NCI-H1436 treated with DMSO at 0.1 percent for 48 hours (cell line): ENCODE measurements at places on chromosomes 1 and 21.

GRCh38 chr1:236417336-236417735 lies 23.2 kb downstream of the EDARADD start:
- no peak for DNase-seq

- no peak for DNase-seq
These were observed 1.8 kb downstream of the VASH2 start for GRCh38 chr1:212951947-212952640.

DNA sequence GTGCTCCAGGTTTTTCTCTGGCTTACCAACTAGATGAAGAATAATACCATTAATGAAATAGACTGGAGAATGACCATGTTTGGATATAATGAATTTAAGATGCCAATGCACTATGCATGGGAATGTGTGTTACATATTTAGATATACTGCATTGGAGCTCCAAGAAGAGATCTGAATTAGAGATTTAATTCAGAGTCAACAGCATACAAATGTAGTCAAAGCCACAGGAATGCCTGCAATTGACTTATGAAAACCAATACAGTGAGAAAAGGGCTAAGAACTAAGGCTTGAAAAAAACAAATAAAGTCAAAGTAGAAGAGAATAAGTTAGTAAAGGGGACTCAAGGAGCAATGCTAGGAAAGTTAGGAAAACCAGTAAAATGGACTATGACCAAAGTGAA lies 59.1 kb downstream of the USP24 start:
- no peak for DNase-seq

DNA sequence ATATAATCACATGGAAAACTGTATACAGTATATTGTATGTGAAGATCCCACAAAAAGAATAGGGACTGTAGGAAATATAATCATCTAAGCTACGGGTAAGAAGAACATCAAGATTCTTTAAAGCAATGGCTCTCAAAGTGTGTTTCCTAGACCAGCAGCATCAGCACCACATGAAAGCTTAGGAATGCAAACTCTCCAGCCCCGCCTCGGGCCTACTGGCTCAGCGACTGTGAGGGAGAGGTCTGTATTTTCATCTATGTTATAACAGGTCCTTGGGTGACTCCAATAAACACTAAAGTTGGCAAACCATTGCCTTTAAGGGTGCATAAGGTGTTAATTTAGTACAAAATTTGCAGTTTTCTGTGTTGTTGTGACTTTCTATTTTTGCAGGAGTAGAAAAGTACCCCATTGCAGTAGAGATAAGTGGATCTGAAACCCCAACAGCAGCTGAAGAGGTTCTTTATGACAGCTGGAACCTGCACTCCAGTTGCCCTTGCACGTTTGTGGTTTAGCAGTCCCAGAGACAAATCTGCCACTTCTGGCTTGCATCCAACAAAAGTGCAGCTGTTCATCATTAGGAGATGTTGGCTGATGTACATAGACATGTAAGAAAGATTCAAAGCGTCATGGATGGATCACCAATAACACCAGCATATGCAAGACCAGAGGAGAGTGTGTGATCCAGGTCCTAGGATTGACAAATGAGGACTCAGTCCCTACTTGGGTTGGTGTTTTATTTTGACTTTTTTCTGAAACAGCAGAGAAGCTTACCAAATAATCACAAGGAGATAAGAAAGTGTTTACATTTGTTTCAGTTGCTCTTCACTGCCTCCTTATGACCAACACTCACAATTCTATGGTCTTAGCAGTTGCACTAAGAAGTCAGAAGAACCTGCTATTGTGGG lies 15.9 kb upstream of the IFNAR1 start:
- DNase-seq: no peak

DNA sequence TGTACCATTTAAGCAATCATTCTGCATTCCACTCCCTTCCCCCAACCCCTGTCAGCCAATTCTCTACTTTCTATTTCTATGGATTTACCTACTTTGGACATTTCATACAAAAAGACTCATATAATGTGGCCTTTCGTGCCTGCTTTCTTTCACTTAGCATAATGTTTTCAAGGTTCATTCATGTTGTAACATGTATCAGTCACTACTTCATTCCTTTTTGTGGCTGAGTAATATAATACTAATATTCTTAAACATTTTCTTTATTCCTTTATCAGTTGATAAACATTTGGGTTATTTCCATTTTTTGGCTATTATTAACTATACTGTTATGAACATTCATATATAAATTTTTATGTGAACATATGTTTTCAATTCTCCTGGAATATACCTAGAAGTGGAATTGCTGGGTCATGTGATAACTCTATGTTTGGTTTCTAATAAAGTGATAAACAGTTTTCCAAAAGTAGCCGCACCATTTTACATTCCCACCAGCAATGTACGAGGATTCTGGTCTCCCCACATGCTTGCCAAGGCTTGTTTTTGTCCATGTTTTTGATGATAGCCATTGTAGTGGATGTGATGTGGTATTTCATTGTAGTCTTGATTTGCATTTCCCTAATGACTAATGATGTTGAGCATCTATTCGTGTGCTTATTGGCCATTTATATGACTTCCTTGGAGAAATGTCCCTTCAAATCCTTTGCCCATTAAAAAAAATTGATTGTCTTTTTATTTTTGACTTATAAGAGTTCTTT lies 61.9 kb upstream of the GNG12 start:
- no peak for DNase-seq

GRCh38 chr1:193463326-193463932 lies 277.0 kb upstream of the B3GALT2 start:
- DNase-seq: no peak

DNA sequence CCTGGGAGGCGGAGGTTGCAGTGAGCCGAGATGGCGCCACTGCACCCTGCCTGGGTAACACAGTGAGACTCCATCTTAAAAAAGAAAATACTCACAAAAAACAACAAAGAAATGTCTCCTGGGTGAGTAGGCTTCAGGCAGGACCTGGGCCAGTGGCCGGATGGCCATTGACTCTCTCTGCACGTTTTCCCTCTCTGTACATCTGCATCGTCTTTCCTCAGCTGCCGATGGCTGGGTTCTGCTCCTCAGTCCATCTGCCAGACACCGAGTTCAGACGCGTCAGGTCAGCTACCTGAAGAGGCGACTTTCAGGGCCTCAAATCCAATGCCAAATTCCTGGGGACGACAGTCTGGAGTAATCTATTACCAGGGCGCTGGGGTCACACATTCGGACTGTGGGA lies 199.3 kb downstream of the CAMTA1 start:
- DNase-seq: no peak

GRCh38 chr21:44871576-44872269 lies 1.8 kb downstream of the PTTG1IP start:
- DNase-seq: no peak

DNA sequence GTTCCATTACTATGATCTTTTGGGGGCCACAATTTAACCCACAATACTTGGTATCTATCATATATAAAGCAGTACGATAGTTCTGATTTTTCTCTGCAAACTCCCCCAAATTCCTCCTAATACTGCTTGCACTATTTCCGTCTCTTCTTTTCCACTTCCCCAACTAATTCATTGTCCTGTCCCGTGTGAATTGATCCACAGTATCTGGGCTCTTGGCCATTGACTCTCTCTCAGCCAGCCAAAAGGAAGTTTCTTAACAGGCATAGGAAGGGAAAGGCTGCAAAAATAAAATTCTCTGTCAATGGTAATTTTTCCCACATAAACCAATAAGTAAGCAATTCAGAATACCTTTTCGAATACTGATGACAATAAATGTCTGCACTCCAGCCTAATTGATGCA lies 91.7 kb upstream of the DSCAM start:
- no peak for DNase-seq

- no peak for DNase-seq
These were observed 50.1 kb downstream of the KLHDC7A start for GRCh38 chr1:18530587-18531502.

- DNase-seq: no peak
These were observed 745 bp downstream of the RCSD1 start for GRCh38 chr1:167630568-167631385.

- no peak for DNase-seq
These were observed 11.9 kb downstream of the RGS8 start for GRCh38 chr1:182672487-182672836.

DNA sequence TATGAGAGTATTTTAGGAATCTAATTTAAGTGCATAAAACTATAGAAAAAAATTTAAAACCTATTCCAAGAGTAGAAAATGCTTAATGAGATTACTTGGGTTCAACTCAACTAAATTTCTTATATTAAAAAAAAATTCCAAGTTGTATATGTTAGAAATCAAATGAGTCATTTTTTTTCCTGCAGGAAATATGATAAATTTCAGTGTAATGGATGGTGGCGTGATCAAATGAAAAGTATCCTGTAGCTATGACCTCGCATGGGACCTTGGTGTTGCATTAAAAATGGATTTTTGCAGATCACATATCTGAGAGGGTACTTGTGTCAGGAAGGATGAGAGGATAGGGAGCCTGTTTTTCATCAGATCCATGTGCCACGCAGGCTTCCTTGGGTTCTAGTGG lies 17.9 kb downstream of the ATP5PO start:
- DNase-seq: no peak

DNA sequence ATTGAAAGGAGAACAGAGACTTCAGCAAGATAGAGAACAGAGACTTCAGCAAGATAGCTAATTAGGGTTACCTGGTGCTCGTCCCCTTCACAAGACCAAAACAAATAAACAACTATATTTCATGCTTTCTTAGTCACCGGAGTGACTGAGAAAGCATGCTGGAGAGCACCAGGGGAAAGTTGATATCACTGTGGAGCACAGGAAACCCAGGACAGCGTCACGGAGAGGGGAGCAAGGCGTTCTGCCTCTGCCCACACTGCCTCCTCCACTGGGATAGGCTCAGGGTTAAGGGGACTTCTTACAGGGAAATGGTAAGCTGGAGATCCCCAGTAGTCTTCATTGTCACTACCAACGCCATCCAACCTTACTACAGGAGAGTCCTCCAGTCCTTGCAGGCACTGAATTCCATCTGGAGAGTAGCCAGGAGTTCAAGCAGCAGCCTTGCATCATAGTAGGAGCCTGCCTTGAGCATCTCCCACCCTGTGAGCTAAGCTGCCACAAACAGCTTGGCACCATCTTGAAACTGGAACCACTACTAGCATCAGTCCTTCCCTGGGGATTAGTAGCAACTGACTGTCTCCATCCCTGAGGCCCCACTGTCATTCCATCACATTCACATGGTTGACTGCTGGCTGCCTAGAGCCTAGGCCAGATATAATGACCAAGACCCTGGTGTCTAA lies 239.4 kb downstream of the PLPP3 start:
- DNase-seq: no peak

GRCh38 chr21:46097336-46098293 lies at the start of gene COL6A2:
Gene COL6A2, plus strand, starts transcription at chr21:46098112.
- DNase-seq: no peak

GRCh38 chr1:228264090-228264829 lies 56.4 kb downstream of the OBSCN start:
- DNase-seq: no peak

- DNase-seq: no peak
These were observed 190.7 kb upstream of the KIAA0040 start for GRCh38 chr1:175383239-175383638.

DNA sequence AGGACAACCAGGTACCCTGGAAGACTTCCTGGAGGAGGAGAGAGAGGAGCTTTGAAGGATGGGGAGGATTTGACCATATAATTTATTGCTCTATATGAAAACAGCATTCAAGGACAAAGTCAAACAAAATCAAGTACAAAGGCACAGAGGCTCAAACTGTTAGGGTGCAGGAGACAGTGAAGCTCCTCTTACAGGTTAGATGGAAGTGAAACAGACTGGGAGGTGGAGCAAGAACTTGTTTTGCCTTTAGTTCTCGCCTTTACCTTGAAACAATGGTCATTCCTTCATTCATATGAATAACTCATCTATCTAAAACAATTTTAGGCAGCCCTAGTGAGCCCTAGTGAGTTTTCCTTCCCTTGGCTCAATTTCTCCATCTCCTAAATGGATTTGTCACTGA lies 199.6 kb downstream of the HIVEP3 start:
- no peak for DNase-seq

DNA sequence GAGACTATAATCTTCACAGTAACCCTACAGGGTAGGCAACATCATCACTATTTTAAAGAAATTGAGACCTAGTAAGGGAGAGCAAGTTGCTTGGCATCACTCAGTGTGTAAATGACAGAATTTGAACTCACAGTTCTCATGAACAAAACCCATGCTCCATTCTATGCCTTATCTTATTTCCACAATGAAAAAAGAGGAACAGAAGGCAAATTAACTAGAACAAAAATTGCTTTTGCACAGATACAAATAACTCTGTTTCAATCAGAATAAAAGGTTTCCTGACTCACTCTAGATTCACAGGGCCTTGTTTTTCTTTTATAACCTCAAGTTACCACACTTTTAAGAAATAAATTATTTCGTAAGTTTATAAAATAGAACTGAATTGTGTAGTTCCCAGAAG lies 90.1 kb downstream of the UCHL5 start:
- no peak for DNase-seq

- DNase-seq: no peak
These were observed 144.5 kb upstream of the L1TD1 start for GRCh38 chr1:62050165-62050564.

- no peak for DNase-seq
These were observed 23.6 kb downstream of the MT1HL1 start for GRCh38 chr1:236980673-236981072.

GRCh38 chr1:225999912-226000337 lies 782 bp upstream of the SDE2 start:
- DNase-seq: no peak

GRCh38 chr1:217214551-217214950 lies 416.3 kb downstream of the GPATCH2 start:
- DNase-seq: no peak

GRCh38 chr1:51154776-51155175 lies 52.7 kb downstream of the C1orf185 start:
- DNase-seq: no peak

DNA sequence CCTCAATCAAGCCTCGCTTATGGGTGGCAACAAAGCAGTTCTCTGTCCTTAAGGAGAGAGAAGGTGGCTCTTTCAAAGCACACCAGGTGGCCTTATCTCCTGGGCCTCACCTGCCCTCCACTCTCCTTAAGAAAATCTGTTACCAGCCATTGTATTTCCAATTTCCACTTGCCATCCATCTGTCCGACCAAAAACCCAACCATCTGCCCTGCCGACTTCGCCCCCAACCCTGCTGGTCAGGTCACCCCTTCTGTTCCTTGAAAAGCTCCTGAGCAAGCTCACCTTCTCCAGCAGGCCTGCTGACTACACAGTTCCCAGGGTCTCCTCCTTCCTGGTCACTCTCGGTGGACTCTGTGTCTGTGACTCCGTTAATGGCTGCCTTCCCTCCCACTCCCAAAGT lies 619 bp upstream of the IGFN1 start:
- no peak for DNase-seq

DNA sequence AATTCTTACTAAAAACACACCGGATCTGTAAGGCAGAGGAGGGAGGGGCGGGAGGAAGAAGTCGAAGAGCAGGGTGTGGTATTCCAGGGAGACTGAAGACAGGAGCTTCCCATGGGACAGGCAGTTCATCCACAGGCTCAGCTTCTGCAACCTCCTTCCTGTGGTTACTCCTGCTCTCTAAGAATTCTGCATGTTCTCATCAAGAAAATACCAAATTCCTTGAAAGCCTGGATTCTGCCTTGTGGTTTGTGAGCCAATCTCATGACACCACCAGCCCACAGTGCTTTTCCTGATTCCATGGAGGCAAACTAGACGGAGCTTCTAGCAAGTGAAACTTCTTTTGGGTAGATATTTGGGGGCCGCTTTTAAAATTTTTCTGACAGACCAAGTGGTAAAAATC lies 1.1 kb upstream of the ST6GALNAC3 start:
- DNase-seq: no peak

- DNase-seq: no peak
These were observed 125.3 kb downstream of the LTN1 start for GRCh38 chr21:28867401-28867800.

GRCh38 chr1:241950390-241950789 lies 7.2 kb upstream of the BECN2 start:
- no peak for DNase-seq
